Vagina (tissue), 2 donors: ENCODE measurements at places on chromosomes 4 and X.

DNA sequence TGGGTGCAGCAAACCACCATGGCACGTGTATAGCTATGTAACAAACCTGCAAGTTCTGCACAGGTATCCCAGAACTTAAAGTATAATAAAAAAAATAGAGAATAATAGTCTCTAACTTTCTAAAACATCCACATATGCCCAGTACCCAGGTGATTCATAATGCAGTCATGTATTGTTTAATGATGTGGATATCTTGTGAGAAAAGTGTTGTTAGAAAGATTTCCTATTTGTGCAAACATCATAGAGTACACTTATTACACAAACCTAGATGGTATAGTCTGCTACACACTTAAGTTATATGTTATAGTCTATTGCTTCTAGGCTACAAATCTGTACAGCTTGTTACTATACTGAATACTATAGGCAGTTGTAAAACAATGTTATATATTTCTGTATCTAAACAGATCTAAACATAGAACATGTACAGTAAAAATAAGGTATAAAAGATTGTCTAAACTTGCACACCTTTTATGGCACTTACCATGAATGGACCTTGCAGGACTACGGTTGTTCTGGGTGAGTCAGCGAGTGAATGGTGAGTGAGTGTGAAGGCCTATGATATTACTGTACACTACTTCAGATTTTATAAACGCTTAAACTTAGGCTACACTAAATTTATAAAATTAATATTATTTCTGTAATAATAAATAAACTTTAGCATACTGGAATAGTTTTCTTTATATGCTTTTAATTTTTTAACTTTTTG lies 232.2 kb upstream of the SLIT2 start:
- H3K27ac ChIP-seq: no peak overlapping the region
- no peak overlapping the region for H3K4me3 ChIP-seq
- no peaks in the 10 kb centered on the region for H3K27me3 ChIP-seq

DNA sequence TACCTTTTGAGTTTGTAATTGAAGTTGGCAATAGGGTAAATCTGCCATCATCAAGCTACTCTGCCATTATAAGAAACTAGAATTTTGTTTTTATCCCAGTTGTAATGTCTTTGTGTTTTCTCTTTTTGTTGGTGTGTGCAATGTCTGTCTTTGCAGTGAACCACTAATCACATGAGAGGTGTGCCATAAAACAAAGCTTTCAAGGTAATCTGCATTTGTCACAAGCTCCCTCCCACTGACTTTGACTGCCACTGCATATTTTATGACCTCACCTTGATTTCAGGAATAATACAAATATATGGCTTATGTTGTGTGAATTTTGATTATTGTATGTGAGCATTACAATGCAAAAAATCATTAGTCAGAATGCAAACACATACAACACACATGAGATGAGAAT lies 9.0 kb upstream of the GBA3 start:
- peaks cover 7% of the 10 kb centered on the region for H3K4me1 ChIP-seq
- no peak overlapping the region for H3K4me3 ChIP-seq
- H3K27me3 ChIP-seq: no peaks in the 10 kb centered on the region
- no peak overlapping the region for H3K27ac ChIP-seq
- H3K36me3 ChIP-seq: no peaks in the 10 kb centered on the region

DNA sequence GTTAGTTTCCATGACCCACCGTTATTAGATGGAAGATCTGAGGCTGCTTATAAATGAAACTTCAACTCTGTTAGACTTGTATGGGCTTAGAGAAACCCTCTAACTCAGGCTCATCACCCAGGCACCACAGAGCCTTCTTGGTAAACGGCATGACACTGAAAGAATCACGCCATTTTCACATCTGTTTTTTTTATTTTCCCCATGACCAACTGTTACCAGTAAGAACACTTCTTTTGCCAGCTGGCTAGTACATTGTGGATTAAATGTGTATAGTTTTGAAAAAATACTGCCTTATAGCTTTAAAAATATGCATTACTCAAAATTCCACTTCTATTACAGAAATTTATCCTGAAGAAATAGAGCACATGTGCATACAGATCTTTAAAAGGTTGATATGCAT lies 48.0 kb upstream of the APELA start:
- no peaks in the 10 kb centered on the region for H3K4me1 ChIP-seq
- no peak for DNase-seq
- H3K27me3 ChIP-seq: no peaks in the 10 kb centered on the region
- H3K27ac ChIP-seq: no peak overlapping the region

- no peak overlapping the region for H3K4me3 ChIP-seq
- no peaks in the 10 kb centered on the region for H3K4me1 ChIP-seq
- no peaks in the 10 kb centered on the region for H3K36me3 ChIP-seq
- H3K27ac ChIP-seq: no peak overlapping the region
Measured at GRCh38 chrX:44035571-44035970, 62.4 kb upstream of the NDP start.

DNA sequence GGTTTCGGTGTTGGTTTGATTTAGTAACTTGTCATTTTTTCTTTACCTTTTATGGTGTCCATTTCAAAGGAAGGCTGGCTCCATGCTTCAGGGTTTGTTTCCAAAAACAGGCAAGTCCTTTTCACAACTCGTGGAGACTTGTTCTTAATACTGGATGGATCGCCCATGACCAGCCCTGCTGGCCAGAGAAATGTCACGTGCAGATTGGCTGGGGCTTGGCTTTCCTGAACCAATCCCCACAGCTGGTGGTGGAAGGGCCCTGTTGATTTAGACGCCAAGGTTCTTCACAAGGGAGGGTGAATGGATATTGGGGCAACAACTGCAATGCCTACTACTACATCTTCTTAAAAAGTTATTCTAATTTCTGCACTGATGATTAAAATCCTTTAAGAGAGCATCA lies 92.6 kb downstream of the SHROOM3 start:
- H3K27ac ChIP-seq: no peak overlapping the region
- H3K36me3 ChIP-seq: no peaks in the 10 kb centered on the region
- no peaks in the 10 kb centered on the region for H3K27me3 ChIP-seq
- no peak overlapping the region for H3K4me3 ChIP-seq

DNA sequence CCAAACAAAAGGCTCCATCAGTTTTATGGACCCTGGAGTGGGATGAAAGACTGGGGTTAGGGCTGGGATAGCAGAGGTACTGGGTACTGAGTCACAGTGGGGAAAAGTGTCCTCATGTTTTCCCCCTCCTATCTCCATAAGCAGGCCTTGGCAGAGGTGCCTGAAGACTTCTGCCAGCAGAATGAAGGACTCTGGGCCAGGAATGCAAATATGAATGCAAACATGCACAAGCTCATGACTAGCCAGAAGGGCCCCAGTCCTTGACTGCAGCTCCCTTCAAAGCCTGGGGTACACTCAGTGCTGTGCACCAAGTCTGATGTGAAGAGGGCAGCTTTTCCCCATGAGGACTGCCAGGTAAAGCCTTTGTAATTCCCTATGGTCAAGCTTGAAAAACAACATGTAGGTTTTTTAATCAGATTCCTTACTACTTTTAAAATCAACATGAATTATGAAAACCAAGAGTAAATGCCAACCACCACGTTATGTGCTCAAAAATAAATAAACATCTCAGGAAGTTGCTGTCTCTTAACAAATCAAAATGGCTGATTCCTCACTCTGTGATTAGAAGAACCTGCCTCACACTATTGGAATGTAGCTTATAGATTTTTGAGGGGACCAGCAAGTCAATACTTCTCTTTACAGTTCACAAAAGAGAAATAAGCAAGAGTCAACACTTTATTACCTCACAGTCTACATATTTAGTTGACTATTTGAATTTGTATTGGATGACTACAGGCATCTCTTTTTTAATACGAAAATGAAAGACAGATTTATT lies 1512.0 kb downstream of the ARAP2 start:
- DNase-seq: no peak
- no peaks in the 10 kb centered on the region for H3K27me3 ChIP-seq
- no peaks in the 10 kb centered on the region for H3K36me3 ChIP-seq

GRCh38 chrX:94435799-94436198 lies 761.8 kb downstream of the FAM133A start:
- H3K4me3 ChIP-seq: no peak overlapping the region
- H3K27me3 ChIP-seq: no peaks in the 10 kb centered on the region
- no peak for DNase-seq
- no peak overlapping the region for H3K27ac ChIP-seq
- H3K4me1 ChIP-seq: no peaks in the 10 kb centered on the region
- no peaks in the 10 kb centered on the region for H3K36me3 ChIP-seq

GRCh38 chr4:153513596-153513995 lies 47.4 kb downstream of the TMEM131L start:
- H3K36me3 ChIP-seq: no peaks in the 10 kb centered on the region
- H3K4me3 ChIP-seq: no peak overlapping the region

DNA sequence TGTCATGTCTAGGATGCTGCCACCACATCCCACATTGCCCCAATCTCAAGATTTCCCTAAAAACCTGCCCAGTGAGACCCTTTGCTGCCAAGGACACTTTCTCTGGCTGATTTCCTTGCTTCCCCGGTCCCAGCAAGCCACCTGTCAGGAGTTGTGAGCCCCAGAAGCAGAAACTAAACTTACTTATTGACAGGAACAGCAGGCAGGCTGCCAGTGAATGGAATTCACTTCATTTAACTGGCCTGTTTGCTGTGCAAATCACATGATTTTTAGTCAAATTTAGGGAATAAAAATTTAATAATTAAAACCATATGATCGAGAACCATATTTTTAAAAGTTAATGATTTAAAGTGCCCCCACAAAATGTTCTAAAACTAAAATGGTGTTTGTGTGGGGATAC lies 48.5 kb downstream of the MAMLD1 start:
- H3K36me3 ChIP-seq: no peaks in the 10 kb centered on the region
- no peak overlapping the region for H3K4me3 ChIP-seq
- no peak overlapping the region for H3K27ac ChIP-seq
- no peaks in the 10 kb centered on the region for H3K27me3 ChIP-seq
- DNase-seq: no peak

DNA sequence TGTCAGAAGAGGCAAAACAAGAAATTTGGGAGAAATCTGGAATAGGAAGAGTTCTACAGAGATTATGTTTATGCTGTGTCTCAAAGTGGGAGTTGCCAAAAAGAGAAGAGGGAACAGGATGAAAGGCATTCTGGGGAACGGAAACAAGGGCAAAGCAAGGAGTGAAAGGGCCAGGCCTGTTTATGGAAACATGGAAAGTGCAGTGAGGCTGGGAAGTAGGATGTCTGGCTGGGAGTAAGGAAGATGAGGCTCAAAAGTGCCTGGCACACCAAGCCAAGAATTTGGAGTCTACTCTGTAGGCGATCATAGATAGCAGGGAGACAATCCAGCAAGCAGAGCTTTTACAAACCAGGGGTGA lies 1.8 kb upstream of the CUL4B start:
- H3K4me3 ChIP-seq: no peak overlapping the region
- H3K4me1 ChIP-seq: peaks cover 8% of the 10 kb centered on the region
- no peak overlapping the region for H3K27ac ChIP-seq
- no peaks in the 10 kb centered on the region for H3K36me3 ChIP-seq

- no peak overlapping the region for H3K27ac ChIP-seq
- H3K4me3 ChIP-seq: no peak overlapping the region
- no peak for DNase-seq
Measured at GRCh38 chr4:122884499-122884898, 37.9 kb downstream of the NUDT6 start.

DNA sequence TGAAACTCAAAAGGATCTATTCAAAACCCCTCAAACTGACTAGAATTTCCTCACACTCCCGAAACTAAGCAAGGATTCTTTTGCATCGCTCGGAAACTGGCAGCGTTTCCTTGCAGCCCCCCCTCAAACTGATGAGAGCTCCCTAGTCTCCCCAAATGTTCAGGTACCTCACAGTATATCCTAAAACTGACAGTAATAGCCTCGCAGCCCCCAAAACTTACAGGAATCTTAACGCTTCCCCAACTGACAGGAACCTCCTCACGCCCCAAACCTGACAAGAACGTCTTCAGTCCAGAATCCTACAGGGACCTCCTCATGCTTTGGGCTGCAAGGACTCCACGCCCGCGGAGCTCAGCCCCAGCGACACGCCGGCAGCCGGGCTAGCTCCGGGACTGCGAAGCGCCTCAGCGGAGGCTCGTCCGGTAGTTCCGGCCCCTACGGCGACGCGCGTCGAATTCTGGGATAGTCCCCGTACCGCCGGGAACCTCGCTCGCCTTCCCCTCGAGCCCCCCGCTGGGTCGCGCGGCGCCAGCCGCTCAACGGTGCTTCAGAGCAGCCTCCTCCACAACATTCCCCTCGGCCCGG lies 640 bp downstream of the PHF8 start:
- DNase-seq: no peak
- H3K27me3 ChIP-seq: no peaks in the 10 kb centered on the region

GRCh38 chr4:42197341-42197740 lies 44.9 kb upstream of the BEND4 start:
- H3K4me1 ChIP-seq: no peaks in the 10 kb centered on the region
- no peaks in the 10 kb centered on the region for H3K27me3 ChIP-seq
- no peak overlapping the region for H3K27ac ChIP-seq
- H3K4me3 ChIP-seq: no peak overlapping the region

DNA sequence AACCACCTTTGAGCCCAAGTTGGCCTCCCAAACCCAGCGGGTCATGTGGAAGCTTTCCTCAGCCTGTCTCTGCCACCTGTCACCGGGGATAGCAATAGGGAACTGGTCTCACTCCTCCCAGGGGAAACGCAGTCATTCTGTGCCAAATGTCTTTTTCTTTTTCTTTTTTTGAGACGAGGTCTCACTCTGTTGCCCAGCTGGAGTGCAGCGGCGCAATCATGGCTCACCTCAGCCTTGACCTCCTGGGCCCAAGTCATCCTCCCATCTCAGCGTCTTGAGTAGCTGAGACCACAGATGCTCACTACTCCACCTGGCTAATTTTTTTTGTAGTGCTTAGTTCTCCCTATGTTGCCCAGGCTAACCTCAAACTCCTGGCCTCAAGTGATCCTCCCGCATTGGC lies 40.3 kb downstream of the MED28 start:
- H3K27me3 ChIP-seq: no peaks in the 10 kb centered on the region
- DNase-seq: no peak
- H3K36me3 ChIP-seq: no peaks in the 10 kb centered on the region
- no peak overlapping the region for H3K27ac ChIP-seq
- H3K4me3 ChIP-seq: no peak overlapping the region
- H3K4me1 ChIP-seq: no peaks in the 10 kb centered on the region

DNA sequence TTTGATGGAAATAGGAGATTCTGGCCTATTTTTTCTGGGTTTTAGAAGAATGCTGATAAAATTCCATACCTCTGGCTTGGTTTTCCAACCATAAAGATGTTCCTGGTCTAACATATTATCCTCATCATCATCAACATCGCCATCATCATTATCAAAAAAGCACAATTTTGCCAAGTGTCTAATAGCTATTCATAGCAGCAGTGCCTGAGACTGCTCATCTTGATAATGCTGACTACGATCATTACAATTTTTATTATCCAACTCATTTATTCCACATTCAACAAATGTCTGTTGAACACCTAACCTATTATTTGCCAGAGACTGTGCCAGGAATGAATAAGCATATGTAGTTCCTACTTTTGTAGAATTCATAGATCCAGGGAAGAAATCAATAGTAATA lies 303.5 kb upstream of the GATB start:
- DNase-seq: no peak
- H3K4me1 ChIP-seq: no peaks in the 10 kb centered on the region
- H3K4me3 ChIP-seq: no peak overlapping the region
- H3K36me3 ChIP-seq: no peaks in the 10 kb centered on the region
- H3K27me3 ChIP-seq: no peaks in the 10 kb centered on the region
